Activated CD8-positive, alpha-beta memory T cell treated with anti-CD3 and anti-CD28 coated beads, Interleukin-2, amount 50 U/mL, for 48 hours (primary cell): ENCODE measurements at places on chromosomes 4 and X.
A peak's percentile ranks its signal among the peaks of the same experiment; 100 is the strongest.

DNA sequence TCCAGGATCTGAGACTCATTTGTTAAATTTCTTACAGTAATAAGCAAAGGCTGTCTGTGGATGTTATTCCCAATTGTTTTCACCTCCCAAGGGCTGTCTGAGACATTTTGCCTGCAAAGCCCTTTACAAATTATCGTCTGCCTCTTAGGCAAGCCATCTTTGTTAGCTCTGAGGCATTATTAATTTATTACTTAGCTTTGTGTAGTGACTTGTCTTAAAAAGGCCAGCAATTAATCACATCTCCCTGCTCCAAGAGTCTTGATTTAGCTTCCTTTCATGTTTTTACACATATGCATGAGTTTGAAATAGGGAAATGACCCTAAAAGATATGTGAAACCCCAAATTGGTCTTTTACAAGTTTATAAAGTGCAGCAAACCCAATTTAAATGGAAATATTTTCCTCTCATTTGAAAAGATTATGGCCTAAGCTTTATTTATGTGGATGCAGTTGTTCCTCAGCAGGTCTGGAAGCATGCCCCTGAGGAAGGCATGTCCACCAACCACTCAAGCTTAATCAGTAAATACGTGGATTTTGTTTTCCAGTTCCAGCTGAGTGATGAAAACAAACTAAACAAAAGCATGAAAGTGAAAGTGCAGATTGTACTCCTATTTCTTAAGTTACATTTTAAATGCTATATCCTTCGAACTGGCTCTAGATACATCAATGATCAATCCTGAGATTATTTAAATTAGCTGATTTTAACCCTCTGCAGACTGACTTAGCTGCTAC is 173.6 kb upstream of the LNX1 start:
- DNase-seq: no peak

DNA sequence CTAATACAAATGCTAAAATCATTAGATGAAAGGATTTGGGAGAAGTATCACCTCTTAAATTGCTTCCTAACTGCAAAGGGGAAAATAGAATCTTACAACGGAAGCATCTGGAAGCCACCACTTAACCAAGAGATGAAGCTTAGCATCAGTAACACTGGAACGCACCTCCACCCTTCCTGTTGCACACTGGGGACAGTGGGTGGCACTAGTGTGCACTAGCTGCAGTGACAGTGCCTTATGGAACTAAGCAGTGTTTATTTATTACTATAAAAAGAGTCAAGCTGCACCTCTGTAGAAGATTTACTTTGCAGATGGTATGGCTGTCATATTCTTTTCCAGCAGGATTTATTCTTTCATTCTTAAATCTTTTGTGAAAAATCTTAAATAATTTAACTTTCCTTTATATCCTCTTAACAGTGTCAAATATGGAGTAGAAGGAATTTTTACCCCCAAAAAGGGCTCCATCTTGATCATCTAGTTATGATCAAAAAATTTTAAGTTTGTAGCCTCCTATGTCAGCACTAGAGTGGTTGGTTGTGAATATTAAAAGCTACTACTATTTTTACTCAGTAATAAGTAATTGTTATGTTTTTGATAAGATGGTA is 76.7 kb downstream of the SCD5 start:
- no peak for DNase-seq

DNA sequence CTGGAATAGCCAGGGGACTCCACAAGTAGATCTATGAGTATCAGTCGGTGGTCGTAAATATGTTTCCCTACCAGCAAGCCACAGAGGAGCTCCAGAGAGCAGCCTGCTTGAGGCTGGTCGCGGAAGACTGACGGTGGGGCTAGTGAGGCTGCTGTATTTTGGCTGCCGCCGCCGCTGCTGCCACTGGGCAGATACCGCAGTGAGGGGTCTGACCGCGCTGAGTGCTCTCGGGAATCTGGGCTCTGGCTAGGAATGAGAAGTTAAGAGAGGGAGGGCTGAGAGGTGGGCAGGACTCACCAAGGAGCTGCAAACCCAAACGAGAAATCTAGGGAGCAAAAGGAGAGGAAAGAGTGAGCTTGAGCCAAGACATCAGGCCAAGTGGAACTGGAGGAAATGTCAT is at the start of gene EXOC1L:
TSS of gene EXOC1L (plus strand) at position 157 of the 400 bp plus-strand sequence. CDS start at position 394, 237 bp downstream.
- no peak for DNase-seq

DNA sequence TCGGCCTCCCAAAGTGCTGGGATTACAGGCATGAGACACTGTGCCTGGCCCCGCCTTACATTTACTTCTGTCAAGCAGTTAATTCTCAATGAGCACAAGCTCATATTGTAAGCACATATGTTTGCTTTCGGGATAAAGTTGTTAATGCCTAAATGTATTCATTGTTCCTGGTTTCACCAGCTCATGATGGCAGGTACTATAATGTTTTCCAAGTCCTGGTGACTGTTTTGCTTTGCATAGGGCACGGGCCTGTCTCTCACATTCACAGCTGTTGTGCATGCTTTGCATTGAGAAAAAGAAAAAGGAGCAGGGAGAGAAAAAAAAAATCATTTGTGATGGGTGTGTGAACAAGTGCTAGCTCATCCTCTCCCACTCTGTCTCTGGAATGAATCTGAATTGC is 661.2 kb upstream of the TENM3 start:
- DNase-seq: no peak

- DNase-seq: no peak
Observed at GRCh38 chrX:118729042-118729652, 1.7 kb downstream of the IL13RA1 start.

DNA sequence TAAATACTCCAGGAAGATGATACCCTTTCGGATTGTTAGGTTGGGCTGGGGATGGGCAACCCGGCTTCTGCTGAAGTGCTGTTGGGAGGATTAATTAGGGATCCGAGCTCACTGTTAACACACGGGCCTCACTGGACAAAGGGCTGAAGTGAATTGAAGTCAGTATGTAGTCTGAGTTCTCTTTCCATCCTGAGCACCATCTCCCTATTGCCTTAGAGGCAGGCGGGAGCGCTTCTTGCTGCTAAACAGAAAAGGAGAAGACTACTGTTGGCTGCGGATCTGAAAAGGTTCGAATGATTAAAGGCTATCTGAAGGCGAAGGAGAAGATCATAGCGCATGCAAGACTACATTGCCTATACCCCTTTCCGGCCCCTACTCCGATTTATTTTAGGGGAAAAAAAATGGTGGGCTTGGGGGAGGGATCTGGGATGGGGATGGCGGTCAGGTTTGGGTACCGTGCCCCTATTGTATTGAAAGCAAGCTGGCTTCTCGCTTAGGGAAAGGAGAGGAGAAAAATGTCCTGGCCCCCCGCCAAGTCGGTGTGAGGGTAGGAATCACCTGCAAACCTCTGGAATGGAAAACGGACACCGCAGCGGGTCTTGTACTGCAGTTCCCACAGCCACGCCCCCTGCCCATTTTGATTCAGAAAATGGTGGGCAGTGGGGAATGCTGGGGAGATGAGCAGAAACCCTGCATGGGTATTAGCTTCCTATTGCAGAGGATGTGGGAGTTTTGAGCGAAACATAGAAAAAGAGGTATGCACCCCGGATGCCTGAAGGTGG is 22.3 kb downstream of the MORF4L2 start:
- no peak for DNase-seq

- DNase-seq: no peak
Observed at GRCh38 chrX:148878371-148878770, 378.0 kb downstream of the AFF2 start.

- DNase-seq: no peak
Observed at GRCh38 chr4:114366368-114366767, 232.2 kb upstream of the UGT8 start.

GRCh38 chrX:153723351-153724251 is 586 bp downstream of the BCAP31 start:
- peak; percentile 70 for DNase-seq

DNA sequence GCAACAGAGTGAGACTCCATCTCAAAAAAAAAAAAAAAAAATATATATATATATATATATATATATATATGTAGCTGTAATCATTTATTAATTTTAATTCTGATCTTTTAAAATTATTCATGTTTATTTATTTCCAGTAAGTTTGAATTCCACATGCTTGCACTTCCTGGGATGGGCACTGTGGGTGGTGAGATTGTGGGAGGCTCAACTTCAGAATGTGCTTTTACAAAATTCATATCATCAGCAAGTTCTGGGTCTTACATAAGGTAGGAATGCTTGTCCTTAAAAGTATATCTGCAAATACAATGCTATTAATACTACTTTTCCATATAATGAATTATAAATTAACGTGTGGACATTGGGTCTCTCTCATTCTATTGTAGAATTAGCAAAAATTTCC is 156.5 kb downstream of the EMCN start:
- DNase-seq: no peak
